ENCODE measurements at places on chromosomes 3 and 15.
A peak's percentile ranks its signal among the peaks of the same experiment; 100 is the strongest.

DNA sequence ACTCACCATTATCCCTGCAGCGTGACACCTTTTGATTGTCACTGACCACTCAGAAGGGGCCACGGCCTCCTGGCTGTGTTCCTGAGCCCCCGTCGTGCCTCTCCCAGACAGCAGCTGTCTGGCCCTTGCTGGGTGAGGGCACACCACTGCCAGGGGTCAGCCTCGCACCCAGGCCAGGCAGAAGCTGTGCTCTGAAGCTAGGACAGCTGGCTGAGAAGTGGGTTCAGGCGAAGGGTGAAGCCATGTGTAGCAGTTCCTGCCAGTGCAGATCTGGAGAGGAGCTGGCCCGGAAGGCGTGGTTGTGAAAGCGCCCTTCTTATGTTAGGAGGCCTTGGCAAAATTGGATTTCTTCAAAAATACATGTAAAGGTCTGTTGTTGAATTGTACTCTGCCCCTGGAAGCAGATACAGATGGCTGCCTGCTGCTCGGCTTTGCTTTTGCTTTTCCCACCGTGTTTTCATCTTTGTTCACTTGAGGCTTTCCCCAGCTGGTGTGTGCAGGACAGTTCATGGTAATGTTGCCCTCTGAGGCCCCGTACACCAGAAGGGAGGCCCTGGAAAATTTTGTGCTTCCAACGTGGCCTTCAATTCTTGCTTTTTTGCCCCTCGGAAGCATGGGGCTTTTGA is 49.1 kb downstream of the KLHL25 start:
- DNase-seq, result no peak

DNA sequence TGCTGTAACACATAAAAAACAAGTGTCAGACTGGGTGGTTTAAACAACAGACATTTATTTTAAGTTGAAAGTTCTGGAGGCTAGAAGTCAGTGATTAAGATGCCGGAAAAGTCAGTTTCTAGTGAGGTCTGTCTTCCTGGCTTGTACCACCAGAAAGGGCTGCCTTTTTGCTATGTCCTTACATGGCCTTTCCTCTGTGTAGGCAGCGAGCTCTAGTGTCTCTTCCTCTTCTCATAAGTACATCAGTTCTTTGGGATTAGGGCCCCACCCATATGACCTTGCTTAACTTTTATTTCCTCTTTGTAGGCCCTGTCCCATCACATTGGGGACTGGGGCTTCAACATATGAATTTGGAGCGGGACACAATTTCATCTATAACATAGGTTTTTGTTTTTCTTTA is 128.0 kb downstream of the BBX start:
- DNase-seq, result no peak

- DNase-seq, result no peak
These were observed 183.6 kb downstream of the LRTM1 start for GRCh38 chr3:54744291-54744690.

- no peak for DNase-seq
These were observed 10.6 kb downstream of the HEG1 start for GRCh38 chr3:125045194-125045593.

GRCh38 chr3:167520266-167521005 is 46.6 kb upstream of the SERPINI2 start:
- DNase-seq, result no peak

GRCh38 chr3:158737976-158738615 is 5.8 kb upstream of the RARRES1 start:
- DNase-seq, result no peak

DNA sequence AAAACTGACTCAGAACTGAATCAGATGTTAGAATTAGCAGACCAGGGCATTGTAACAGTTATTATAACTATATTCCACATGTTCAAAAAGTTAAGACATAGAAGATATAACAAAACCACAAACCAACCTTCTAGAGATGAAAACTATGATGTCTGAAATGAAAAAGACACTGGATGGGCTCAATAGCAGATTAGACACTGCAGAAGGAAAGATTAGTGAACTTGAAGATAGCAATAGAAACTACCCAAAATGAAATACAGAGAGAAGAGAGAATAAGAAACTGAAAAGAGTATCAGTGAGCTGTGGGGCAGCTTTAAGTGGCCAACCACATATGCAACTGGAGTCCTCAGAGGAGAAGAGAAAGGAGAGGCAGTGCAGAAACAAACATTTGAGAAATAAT is 132.0 kb upstream of the ATP2B2 start:
- DNase-seq, result no peak

DNA sequence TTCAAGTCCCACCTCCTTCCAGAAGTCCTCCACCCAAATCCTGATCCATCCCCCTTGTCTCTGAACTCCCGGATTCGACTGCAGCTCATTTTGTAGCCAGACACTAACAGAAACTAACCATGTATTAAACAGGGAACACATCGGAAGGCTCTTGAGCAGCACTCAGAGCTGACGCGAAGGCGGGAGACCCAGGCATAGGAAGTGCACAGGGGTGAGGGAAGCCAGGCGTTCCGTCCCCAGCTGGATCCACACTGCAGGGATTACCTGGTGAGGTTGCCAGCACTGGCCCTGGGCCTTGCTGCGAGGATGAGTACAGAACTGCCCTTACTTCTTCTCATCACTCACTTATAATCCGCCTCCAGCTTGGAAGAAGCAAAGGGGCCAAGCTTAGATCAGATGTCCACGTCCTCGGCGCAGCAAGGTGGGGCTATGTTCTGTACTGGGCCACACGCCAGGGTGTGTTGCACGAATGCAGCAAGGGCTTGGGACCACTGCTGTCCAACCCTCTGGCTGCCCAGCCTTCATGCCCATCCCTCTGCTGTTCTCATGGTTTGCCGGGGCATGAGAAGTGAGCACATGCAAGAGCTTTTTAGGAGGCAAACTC is 124.2 kb upstream of the SMAD3 start:
- DNase-seq, result no peak

GRCh38 chr15:78342021-78342420 is 1.9 kb downstream of the CRABP1 start:
- DNase-seq, result no peak

- DNase-seq, result no peak
These were observed 12.9 kb downstream of the VPS18 start for GRCh38 chr15:40906991-40907802.

GRCh38 chr3:140467104-140467577 is 210.7 kb upstream of the TRIM42 start:
- peak; percentile 45 for DNase-seq

DNA sequence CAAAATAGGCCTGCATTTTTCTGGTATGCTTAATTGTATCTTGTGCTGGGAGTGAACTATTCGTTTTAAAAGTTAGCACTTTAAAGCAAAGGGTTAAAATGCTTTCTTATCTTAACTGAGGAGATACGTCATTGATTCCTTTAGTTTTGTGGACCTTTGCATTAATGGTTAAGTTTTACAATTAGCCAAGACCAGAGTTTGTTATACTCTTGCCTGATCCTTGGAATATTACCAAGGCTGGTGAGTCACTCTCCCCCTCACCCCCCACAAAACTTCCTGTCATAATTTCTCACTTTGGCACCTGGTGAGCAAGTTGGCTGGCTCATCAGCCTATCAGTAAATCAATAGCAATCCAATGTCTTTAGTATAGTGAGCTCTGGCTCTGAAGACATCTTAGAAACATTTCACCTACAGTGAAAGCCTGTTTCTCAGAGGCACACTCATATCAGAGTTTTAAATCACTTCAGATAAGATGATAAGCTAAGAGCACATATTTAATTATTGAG is 26.7 kb downstream of the SLC2A2 start:
- DNase-seq, result peak; percentile 60

GRCh38 chr3:46535746-46536145 is 30.4 kb downstream of the LRRC2 start:
- no peak for DNase-seq

- DNase-seq, result peak; percentile 65
These were observed 175.8 kb downstream of the FOXB1 start for GRCh38 chr15:60179786-60180391.

DNA sequence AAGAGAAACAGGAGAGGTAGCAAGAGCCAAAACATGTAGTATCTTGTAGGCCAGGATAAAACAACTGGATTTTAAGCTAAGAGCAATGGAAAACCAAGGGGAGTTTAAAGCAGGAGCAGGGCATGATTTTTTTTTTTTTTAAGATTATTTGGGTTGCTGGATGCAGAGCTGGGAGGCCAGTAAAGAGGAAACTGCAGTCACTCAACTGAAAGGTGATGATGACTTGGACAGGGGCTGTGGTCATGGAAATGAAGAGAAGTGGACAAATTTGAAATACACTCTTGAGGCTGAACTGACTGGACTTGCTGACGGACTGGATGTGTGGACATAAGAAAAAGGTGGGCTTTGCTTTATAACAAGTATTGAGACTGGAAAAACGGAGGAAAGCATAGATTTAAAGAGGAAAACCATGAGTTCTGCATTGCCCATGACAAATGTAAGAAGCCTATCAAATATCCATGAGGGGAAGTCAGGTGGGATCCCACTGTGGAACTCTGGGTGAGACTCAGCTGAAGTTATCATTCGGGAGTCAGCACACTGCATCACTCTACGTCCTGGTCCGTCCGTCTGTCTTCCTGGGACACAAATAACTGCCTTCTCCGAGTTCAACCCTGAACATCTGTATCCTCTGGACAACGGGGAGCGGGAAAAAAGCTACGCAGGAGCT is 688 bp downstream of the XPC start:
- peak; percentile 27 for DNase-seq

DNA sequence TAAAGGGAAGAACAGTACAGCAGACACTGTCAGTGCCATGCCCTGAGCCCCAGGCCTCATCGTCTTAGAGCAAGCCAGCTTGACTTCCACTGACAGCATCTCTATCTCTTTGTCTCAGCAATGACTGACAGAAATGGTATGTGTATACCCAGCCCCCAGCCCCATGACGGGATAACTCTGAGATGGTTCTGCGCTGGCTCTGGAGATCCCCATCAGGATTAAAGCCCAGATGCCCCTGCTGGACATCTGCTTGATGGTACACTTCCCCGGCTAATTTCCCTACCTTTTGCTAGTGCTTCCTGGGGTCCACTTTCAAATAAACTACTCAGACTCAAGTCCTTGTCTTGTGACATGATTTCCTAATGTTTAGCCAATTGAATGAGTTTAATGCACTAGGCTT is 7.6 kb downstream of the NMNAT3 start:
- DNase-seq, result no peak

DNA sequence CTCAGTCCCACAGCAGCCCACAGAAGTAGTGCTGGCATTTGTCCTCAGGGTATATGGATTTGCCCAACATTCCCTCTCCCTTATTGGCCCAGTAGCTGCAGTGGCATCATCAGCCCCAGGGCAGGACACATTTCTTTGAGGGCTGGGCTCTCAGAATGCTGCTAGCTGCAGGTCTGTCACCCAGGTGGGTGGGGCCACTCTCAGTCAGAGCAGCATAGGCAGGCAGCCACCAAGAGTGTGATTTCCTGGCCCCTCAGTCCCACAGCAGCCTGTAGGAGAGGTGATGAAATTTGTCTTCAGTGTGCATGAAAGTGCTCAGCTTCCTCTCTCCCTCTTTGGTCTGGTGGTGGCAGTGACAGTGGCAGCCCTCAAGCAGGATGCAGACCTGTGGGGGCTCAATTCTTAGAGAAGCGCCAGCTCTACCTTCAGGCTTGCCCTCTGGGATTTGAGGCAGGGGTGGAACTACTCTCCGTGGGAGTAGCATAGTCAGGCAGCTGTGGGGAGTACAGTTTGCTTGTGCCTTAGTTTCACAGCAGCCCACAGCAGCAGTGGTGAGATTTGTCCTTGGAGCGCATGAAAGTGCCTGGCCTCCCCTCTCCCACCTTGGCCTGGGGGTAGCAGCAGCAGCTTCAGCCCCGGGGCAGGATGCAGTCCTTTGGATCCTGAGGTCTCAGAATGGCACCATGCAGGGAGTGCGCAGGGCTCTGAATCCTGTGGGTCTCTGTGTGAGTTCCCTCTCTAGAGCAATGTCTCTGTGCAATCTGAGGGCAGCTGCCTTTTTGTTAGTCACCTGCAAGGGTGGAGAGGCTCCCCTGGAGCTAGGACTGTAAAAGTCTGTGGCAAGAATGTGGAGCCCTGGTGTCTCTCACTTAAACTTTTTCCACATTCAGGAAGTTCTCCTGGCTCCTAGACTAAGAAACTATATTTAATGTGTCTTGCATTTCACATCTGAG is 1229.1 kb downstream of the ROBO2 start:
- DNase-seq, result no peak

GRCh38 chr15:93210995-93211394 is 122.0 kb upstream of the RGMA start:
- DNase-seq, result no peak

GRCh38 chr3:11600501-11601282 is 43.0 kb downstream of the VGLL4 start:
- peak; percentile 98 for DNase-seq

DNA sequence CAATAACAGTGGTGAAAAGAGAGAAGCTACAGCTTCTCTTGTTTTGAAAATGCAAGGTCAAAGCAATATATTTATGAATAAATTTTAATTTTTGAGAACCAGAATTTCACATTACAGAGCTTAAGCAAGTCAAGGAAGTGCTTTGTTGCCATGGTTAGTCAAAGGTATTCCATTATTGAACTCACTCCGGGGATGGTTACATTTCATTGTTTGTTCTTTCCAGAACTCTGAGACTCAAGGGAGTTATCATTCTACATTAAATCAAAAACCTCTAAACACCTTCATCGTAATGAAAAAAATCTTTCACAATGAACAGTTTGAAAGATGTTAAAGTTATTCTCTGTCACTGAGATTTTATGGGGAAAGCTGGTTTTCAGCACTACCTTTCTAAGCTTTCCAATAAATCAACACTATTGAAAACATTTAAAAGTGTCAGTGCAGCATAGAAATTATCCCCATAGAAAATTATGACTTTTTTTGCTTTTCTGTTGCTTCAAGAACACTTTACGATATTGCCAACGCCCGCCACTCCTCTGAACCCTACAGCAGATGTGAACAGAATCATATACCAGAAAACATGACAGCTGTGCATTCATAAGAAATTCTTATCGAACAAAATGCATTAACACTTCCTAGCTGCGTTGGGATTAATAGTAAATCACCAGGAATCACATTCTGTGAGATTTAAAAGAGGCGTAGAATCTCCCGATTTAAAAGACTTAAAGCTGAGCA is 83.0 kb downstream of the OTOL1 start:
- DNase-seq, result no peak

DNA sequence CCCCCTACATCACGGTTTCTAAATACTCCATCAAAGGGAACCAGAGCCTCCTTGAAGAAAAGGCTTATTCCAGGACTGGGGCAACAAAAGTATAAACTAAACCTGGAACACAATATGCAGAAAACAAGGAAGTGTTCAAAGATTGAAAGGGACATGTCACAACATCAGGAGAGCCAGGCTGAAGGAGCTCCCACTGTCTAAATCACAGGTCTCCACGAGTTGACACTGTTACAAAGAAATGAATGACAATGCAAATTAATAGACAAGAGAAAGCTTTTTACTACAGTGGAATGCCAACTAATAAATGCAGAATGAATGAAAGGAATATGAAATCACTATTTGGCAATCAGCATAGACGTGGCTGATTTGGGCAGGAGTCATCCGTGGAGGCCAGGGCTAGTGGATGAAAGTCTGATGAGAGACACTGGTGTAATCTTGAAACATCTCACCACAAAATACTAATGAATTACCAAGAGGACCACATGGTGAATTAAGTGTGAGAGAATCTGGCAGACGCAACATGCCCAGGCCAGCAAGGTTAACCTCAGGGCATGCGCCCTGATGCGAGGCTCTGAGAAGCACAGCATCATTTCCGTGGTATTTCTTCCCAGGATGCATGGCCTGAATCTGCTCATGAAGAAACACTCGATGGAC is 123.8 kb upstream of the TJP1 start:
- DNase-seq, result no peak
